ENCODE measurements at places on chromosomes 6 and 20. TPM values are rescaled to one million over a fixed set of nuclear protein-coding genes. Genes with fewer than 3 reads are reported as not detected.

GRCh38 chr6:25342802-25343201 is 63.6 kb downstream of the CARMIL1 start:
- H3K4me1 ChIP-seq: no peaks in the 10 kb centered on the region
- no peak for DNase-seq
- no peak overlapping the region for H3K27ac ChIP-seq
- no peaks in the 10 kb centered on the region for H3K27me3 ChIP-seq
- no peak overlapping the region for H3K4me3 ChIP-seq

GRCh38 chr20:59830665-59831023 is 102.8 kb downstream of the SYCP2 start:
- no peak overlapping the region for H3K27ac ChIP-seq
- no peaks in the 10 kb centered on the region for H3K4me1 ChIP-seq
- H3K36me3 ChIP-seq: no peaks in the 10 kb centered on the region
- no peak overlapping the region for H3K4me3 ChIP-seq
- H3K27me3 ChIP-seq: peaks cover 15% of the 10 kb centered on the region

Gene MYL9
- 0.48 TPM for polyA plus RNA-seq

Gene COX4I2
- not detected for polyA plus RNA-seq

Gene OR12D1
- polyA plus RNA-seq: not detected

- no peak for DNase-seq
- peaks cover 67% of the 10 kb centered on the region for H3K4me1 ChIP-seq
- H3K4me3 ChIP-seq: no peak overlapping the region
- peaks cover 2% of the 10 kb centered on the region for H3K27me3 ChIP-seq
- H3K27ac ChIP-seq: no peak overlapping the region
- peaks cover 7% of the 10 kb centered on the region for H3K36me3 ChIP-seq
Observed at GRCh38 chr6:79040083-79040482, 38.0 kb downstream of the PHIP start.

DNA sequence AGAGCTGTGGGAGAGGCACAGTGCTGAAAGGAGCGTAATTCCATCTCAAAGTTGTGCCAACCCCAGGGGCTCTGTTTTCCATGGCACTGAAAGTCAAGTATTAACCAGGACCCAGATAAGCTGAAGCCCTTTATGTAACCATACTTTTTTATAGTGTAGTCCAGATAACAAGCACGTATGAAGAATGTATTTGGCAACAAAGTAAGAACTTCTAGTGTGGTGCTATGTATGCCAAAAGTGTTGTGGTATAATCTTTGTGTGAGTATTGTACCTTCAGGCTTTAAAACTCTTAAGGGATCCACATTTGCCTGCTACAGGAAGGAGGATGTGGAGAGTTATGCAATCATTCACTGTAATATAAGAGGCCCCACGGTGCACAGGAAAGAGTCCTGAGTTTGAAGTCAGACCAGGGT is 129.4 kb downstream of the IBTK start:
- no peak overlapping the region for H3K27ac ChIP-seq
- H3K27me3 ChIP-seq: no peaks in the 10 kb centered on the region
- H3K4me1 ChIP-seq: no peaks in the 10 kb centered on the region
- no peak for DNase-seq
- H3K36me3 ChIP-seq: no peaks in the 10 kb centered on the region

GRCh38 chr6:64249115-64249514 is 613.5 kb downstream of the PHF3 start:
- DNase-seq: no peak
- no peaks in the 10 kb centered on the region for H3K4me1 ChIP-seq

All from immature natural killer cell (primary cell).